ENCODE measurements at places on chromosomes 16 and 17. TPM values are rescaled to one million over a fixed set of nuclear protein-coding genes. Genes with fewer than 3 reads are reported as not detected.

DNA sequence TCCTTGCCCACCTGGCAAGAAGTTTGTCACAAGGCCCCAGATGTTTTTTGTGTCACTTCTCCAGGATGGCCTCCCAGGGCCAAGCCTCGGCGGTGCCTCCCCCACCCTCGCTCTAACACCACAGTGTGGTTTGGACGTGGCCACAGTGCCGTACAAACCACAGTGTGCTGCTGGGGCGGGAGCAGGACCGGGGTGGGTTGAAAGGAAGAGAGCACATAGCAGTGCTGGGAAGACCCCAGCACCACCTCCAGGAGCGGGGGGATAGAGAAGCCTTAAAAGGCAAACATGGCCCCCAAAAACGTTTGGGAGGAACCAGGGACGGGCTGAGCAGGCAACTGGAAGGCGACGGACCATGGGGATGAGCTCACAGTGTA, 5.0 kb upstream of the BCL6B start:
- DNase-seq: no peak

DNA sequence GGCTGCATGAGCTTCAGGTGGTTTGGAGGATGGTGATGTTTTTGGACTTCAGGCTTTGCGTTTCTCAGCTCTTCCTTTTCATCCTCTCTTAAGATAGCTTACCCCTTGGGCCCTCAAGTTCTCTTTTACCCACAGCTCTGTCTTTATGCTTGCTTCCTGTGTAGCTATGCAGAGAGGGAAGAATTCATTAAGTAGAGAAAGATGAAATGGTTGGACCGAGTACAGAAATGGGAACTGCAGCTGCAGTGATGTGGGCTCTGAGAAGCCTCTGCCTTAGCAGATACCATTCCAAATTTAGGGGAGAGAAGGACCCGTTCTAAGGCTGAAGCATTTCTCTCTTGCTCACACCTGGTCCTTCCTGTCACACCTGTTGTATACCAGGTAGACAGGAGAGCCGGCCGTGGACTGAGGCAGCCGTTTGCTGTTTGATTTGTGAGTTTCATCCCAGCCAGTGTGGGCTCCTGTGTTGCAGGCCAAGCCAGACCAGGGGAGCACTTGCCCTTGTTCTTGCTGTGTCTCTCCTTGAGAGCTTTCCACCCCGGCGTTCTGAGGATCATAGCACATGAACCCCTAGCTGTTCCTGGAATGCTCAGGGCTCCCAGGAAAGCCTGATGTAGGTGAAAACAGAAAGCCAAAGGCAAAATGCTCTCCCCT, 392.7 kb downstream of the CPPED1 start:
- no peak for DNase-seq

The PCGF2 gene
- total RNA-seq: 6.8 TPM

The KRT32 gene
- total RNA-seq: not detected

The FA2H gene
- total RNA-seq: 1.8 TPM

Data from stomach (tissue), 19 donors.